DMS 273 treated with DMSO at 0.1 percent for 48 hours (cell line): ENCODE measurements at places on chromosomes 3 and 15.

DNA sequence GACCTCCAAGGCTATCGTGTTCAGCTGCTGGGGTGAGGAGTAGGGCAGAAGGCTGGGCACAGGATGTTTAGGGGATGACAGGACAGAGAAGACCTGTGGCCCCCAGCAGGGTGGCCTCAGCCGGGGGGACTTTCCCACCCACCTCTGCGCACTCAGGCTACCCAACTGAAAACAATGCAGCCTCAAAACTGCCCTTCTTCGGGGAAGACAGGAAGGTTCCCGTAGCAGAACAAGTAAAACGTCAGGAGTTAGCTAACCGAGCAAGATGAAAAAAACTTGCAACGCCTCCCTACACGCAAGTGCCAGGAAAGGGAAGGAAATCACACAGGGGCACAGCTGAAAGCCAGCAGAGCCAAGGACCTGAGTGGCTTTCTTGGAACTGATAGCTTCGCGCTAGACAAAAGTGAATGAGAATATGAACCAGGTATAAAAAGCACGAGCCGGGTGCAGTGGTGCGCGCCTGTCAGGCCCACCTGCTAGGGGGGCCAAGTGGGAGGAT, 38.4 kb upstream of the FURIN start:
- no peak for DNase-seq

DNA sequence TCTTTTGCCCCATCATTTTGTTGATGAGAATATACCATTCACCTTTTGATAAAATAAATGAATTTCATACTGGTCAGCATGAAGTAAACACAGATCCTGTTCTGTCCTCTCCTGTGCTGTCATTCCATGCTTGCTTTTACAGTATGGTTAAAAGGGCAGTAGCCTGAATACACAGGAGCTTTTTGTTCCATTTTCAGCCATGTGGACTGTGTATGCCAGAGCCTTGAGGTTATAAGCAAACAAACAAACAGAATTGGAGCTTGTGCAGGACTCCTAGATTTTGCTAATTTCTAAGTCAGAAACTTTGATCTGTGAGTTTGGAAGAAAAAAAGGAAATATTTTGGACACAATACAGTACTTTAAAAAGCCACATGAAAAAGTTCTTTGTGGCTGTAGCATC, 91.9 kb downstream of the LRRC28 start:
- no peak for DNase-seq

GRCh38 chr3:114939920-114940319, 207.2 kb downstream of the ZBTB20 start:
- DNase-seq: peak; percentile 85

DNA sequence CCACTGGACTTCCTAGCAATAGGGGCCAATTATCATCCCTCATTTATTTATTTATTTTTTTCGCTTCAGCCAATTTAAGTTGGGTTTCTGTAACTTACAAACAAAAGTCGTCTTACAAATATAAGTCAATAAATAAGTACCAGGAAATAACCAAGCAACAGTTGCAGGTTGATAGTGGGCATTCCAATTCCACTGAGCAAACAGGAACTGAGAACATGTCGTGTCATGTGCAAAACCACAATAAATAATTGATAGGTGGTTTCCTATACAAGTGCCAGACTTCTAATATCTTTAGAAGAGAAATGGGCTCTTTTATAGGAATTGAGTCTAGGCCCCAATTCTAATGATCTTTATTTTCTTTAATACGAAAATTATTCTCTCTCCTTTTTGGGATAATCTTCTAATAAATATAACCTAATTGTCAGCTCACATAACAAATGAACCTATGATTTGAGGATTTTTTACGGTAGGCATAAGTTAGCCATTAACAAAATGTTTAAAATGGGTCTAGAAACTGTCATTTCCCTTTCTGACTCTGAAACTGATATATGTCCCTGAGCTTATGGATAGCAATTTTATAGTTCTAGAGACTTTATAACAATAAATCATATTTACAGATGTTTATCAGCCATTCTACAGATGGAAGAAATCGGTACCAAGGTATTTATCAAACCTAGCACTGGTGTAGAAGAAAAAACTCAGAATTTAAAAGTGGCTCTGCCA, 571.8 kb downstream of the FOXP1 start:
- no peak for DNase-seq

DNA sequence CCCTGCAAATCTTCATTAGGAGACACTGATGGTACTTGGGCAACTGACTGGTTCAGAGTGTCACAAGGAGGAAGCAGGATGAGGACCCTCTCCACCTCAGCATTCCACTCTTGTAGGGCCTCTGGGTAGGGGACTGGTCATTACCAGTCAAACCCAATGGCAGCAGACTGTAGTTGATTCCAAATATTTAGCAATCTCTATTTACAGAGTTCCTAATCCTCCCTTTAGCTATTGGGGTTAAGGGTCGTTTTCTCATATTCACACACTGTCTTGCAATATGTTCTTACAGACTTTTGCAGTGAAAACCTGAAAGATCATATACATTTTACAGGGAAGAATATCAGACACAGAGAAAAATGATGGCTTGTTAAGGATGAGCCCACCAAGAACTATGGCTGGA, 397.7 kb downstream of the GAP43 start:
- no peak for DNase-seq

DNA sequence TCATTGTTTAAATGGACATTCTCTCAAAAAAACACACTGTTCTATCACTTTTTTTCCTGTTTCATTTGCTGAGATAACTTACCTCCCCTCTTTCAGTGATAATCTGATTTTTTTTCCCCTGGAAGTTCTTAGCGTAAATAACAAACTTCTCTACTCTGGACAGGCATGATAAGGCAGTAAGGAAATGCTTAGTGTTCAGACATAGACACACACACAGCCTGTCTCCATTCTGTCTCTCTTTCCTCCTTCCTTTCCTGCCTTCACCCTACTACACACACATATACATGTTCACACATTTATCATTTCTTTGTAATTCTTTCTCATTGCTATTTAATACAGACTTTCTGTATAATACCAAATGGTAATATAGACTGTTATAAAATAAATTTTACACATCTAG, 470.8 kb upstream of the ROBO1 start:
- DNase-seq: no peak

GRCh38 chr3:177883957-177884356, 652.3 kb upstream of the KCNMB2 start:
- no peak for DNase-seq

GRCh38 chr3:161413127-161413854, 42.0 kb upstream of the SPTSSB start:
- DNase-seq: no peak

DNA sequence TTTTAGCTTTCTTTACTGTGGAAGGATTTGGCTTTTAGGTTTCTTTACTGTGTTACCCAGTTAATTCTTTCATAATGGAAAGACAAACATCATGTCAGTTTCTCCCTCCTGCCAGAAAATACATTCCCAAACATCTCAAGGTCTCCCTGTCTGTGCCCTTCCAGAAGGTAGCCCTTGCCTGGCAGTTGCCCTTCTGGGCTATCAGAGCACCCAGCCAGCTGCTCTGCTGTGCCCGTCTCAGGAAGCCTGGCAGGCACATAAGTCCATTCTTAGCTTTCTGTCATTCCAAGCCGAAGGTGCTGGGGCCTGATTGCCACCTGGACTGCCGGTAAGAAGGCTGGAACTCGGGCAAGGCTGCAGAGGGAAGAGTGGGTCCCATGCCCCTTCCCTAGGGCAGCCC, 203.4 kb downstream of the SLCO3A1 start:
- DNase-seq: no peak

DNA sequence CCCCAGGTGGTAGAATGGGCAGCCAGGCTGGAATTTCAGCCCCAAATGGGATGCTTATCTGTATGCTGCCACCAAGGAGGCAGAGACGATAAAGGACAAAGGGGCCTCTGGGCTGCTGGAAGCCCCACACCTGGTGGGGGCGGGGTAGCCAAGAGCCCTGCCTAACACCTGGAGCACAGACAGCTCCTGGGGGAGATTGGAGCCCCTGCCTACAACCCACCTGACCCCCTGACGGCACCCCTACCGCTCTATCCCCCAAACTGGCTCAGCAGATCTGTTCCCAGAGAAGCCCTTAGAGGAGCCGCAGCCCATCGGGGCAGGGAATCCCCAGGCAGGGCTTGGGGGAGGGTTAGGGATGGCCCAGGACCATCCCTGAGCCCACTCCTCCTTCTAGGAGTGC, 15.8 kb upstream of the SEMA3F start:
- DNase-seq: no peak
